Stimulated activated memory B cell treated with anti-CD40 and anti-IgM and Interleukin-4, amounts not matched to agents 10 μg/mL and 1 μg/mL and 100 μg/mL, for 72 hours (primary cell): ENCODE measurements at places on chromosomes 13 and 19.
A peak's percentile ranks its signal among the peaks of the same experiment; 100 is the strongest.

DNA sequence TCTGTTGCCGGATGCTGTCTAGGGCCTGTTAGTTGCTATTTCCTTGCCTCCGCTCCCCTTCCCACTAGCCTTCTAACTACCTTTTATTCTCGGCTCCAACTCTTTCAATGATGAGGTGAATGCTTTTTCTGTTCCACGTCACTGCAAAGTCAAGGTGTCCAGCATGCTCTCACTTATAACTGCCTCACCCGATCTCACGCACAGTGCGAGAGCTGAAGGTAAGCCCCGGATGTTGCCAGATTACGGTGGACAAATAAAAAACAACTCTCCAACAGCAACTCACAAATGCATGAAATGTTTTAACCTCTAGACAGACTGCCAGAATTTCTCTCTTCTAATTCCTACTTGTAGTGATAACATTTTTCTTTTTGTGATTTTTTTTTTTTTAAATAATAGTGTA lies 169.9 kb downstream of the STK24 start:
- no peak overlapping the region for H3K4me3 ChIP-seq
- peaks cover 7% of the 10 kb centered on the region for H3K4me1 ChIP-seq
- no peak overlapping the region for H3K27ac ChIP-seq
- H3K27me3 ChIP-seq, result peaks cover 23% of the 10 kb centered on the region
- ATAC-seq, result no peak

DNA sequence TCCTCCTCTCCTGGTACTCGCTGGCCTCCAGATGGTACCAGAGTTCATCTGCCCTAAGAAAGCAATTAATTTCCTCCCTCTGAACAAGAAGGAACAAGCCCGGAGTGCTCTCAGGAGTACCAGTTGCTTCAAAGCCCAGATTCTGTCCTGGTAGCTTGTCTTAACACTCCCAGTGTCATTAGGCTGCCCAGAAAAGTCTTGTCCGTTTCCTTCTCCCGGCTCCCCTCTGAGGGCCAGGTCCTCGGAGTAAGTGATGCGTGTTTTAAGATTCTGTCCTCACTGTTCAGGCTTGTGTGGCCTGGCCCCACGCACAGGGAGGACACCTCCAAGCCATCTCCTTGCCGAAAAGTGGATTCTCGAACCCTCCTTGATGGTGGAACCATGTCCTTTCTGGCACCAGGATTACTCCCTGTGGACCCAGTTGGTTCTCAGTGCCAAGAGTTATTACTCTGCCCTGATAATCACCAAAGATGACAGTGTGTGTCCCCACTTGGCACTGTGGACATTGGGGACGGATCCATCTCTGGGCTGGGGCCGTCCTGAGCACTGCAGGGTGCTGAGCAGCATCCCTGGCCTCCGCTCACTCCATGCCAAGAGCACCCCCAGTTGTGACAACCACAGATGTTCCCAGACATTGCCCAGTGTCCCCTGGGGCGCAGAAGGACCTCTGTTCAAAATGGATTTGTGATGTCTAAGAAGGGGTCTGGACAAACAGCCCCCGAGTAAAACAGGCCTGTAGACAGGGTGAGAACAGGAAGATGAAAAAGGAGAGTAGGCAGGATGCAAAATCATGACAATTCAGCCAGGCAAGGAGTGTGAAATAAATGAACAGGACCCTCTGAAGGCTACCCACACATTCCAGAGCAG lies 52.4 kb downstream of the RFX2 start:
- ATAC-seq, result no peak
- H3K4me3 ChIP-seq, result no peak overlapping the region
- no peaks in the 10 kb centered on the region for H3K36me3 ChIP-seq
- peaks cover 25% of the 10 kb centered on the region for H3K27me3 ChIP-seq
- peaks cover 15% of the 10 kb centered on the region for H3K4me1 ChIP-seq

- H3K27me3 ChIP-seq, result no peaks in the 10 kb centered on the region
- ATAC-seq, result no peak
- H3K27ac ChIP-seq, result no peak overlapping the region
- H3K4me3 ChIP-seq, result no peak overlapping the region
- no peaks in the 10 kb centered on the region for H3K4me1 ChIP-seq
Measured at GRCh38 chr13:84553227-84553626, 671.0 kb upstream of the SLITRK1 start.

DNA sequence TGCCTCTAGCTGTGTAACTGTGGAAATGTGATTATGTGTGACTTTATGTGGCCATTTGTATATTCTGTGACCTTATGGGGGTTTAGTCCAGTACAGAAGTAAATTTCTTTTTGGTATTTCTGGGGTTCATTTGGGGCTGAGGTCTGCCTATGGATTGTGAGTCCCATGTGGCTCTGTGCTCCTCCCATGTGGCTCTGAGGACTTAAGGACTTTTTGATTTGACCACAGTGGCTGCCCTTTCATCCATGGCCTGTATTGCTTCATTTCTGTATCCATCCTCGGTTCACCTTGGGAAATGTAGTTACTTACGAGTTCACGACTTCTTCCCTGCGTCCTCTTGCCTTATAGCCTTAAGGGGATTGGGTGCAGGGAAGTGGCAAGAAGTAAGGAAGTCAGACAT lies 1.0 kb downstream of the ZNF420 start:
- ATAC-seq, result no peak
- H3K27me3 ChIP-seq, result no peaks in the 10 kb centered on the region
- peaks cover 33% of the 10 kb centered on the region for H3K4me1 ChIP-seq
- H3K36me3 ChIP-seq, result peaks cover 30% of the 10 kb centered on the region
- H3K4me3 ChIP-seq, result peak overlapping the region; percentile 89
- H3K27ac ChIP-seq, result peak overlapping the region; percentile 89

DNA sequence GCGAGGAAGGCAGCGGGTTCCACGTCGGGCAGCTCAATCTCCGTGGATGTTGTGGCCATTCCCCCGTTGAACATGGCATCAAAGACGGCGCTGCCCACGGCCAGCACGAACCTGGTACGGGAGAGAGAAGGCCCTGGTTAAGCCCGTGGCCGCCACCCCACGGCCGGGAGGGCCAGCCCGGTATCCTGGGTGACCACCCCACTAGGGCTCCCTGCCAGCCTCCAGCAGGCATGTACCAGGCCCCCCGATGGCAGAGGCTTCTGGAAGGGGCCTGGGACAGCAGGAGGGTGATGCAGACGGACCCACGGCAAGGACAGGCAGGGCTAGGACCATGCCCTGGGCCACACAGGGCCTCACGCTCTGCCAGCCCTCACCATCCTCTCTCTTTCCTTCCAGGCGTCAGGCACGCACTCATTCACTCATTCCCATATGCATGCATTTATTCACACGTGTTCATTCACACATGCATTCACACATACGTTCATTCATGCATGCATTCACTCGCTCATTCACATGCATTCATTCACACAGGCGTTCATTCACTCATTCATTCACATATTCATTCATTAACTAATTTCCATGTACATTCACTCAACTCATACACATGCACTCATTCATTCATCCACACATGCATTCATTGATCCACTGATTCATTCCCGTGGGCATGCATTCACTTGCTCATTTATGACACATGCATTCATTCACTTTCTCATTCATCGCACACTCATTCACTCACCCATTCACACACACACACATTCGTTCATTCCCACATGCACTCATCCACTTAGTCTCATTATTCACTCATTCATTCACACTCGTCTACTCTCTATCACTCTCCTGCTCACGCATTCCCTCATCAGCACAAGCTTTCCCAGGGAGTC lies 17.9 kb downstream of the BTBD2 start:
- no peak for ATAC-seq
- peaks cover 41% of the 10 kb centered on the region for H3K36me3 ChIP-seq
- no peak overlapping the region for H3K4me3 ChIP-seq
- H3K4me1 ChIP-seq, result peaks cover 28% of the 10 kb centered on the region

- no peak overlapping the region for H3K4me3 ChIP-seq
- H3K27ac ChIP-seq, result no peak overlapping the region
- no peaks in the 10 kb centered on the region for H3K27me3 ChIP-seq
- ATAC-seq, result no peak
Measured at GRCh38 chr19:41420101-41420880, 6.9 kb downstream of the B3GNT8 start.
